NT2/D1 (cell line): ENCODE measurements at places on chromosomes 5 and 9.

DNA sequence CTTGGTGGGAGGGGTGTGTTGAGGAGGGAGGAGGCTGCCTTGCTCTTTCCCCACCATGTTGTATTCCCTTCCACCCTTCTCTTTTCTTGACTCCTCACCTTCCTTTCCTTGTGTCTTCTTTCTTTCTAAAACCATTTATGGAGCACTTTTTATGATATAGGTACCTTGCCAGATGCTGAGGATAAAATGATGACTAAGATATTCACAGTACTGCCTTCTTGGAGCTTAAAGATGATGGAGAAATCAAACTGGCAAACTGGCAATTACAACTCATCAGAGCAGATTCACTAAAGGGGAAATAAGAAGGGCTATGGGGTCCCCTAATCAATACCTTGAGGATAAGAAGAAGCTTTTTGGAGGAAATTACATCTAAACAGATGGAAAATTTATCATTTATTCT, 273.2 kb upstream of the MEF2C start:
- no peak for DNase-seq

DNA sequence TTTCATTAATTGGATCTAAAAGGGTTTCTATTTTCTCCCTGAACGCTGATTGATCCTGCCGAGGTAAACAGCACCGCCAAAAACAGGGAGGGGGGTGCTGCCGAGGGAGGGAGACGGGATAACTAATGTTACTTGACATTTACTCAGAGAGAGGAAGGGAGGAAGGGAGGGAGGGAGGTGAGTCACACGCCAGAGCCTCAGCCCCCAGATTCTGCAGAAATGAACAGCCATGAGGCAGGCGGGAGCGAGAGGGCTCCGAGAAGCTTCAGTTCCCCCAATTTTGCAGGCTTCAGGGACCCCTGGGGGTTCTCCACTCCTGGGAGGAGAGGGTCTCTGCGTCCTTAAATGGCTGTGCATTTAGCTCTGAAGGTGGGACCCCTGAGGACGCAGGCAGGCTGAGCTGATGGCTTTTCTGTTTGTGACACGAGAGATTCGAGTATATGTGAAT, 59.1 kb upstream of the IER5L start:
- no peak for DNase-seq

- no peak for DNase-seq
Observed at GRCh38 chr5:117461966-117462365, 887.3 kb upstream of the SEMA6A start.

DNA sequence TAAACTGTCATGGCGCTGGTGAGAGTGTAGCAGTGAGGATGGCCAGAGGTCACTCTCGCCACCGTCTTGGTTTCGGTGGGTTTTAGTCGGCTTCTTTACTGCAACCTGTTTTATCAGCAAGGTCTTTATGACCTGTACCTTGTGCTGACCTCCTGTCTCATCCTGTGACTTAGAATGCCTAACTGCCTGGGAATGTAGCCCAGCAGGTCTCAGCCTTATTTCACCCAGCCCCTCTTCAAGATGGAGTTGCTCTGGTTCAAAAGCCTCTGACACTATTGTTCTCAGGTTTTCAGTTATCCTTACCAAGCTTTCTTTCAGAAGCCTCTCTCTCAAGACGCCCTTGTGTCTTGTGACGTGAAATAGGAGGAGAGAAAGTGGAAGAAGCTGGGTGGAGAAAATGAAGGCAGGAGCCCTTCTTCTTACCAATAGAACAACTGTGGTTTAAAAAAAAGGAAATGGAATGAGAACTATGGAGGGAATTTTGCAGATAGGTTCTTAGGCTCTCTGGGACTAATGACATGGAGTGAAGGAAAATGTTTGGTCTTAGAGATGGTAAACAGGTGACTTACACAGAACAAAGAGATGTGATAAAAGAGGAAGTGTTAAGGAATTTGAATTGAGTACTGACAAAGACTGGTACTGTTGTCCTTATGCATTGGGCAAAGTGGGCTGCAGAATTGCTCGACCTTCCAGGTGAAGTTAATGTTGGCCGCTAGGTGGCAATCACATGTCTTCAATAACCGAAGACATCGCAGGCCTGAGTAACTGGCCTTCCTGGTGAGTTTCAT, 133.3 kb upstream of the RAI14 start:
- peak; percentile 91 for DNase-seq

- DNase-seq: no peak
Observed at GRCh38 chr5:177507165-177507564, 2.5 kb downstream of the DOK3 start.

- DNase-seq: no peak
Observed at GRCh38 chr5:31755676-31756230, 116.8 kb downstream of the PDZD2 start.
